Kidney (tissue), 22 donors: ENCODE measurements at places on chromosomes 6 and 20. TPM values are rescaled to one million over a fixed set of nuclear protein-coding genes. Genes with fewer than 3 reads are reported as not detected.

Gene CCDC167
- 15.7 TPM for total RNA-seq

Gene TNFAIP3
- total RNA-seq = 52.6 TPM

Gene MCCD1
- total RNA-seq = 3.5 TPM

Gene NUP43
- 36.1 TPM for total RNA-seq

Gene TUBB2B
- total RNA-seq = 34.2 TPM

Gene SFTA2
- total RNA-seq = 30.5 TPM

Gene GMNN
- total RNA-seq = 13.0 TPM

Gene ADGB
- not detected for total RNA-seq

Gene TFAP2A
- 16.2 TPM for total RNA-seq

Gene ARHGAP40
- 20.2 TPM for total RNA-seq

Gene COL9A3
- total RNA-seq = 4.3 TPM

Gene HMGN3
- total RNA-seq = 110 TPM

Gene ATP9A
- 40.2 TPM for total RNA-seq

Gene OR2J3
- total RNA-seq = not detected

Gene BTNL2
- total RNA-seq = not detected

Gene KCNK16
- total RNA-seq = not detected

Gene YWHAB
- total RNA-seq = 216 TPM

Gene RAET1E
- total RNA-seq = 1.0 TPM

Gene MUC22
- total RNA-seq = not detected

Gene RAB44
- 1.5 TPM for total RNA-seq

Gene HCRTR2
- not detected for total RNA-seq

Gene NCOA3
- total RNA-seq = 38.8 TPM

Gene SLC22A1
- 2.3 TPM for total RNA-seq

Gene CSNK2B
- 130 TPM for total RNA-seq

Gene HLA-DQB2
- 15.1 TPM for total RNA-seq

Gene NQO2
- total RNA-seq = 37.0 TPM

Gene PPP1R14C
- 15.8 TPM for total RNA-seq

Gene COX4I2
- total RNA-seq = 1.3 TPM

Gene GNAS-AS1
- 0.88 TPM for total RNA-seq

Gene IBTK
- 38.4 TPM for total RNA-seq

Gene CDSN
- total RNA-seq = 0.13 TPM

Gene GPR6
- not detected for total RNA-seq

Gene FAM209B
- not detected for total RNA-seq

Gene RIPOR3
- 14.6 TPM for total RNA-seq
